ENCODE measurements at places on chromosomes 1 and 21.

GRCh38 chr1:239718571-239718970, 332.2 kb downstream of the CHRM3 start:
- no peak for DNase-seq

- DNase-seq: no peak
Observed at GRCh38 chr1:173509797-173510196, 32.7 kb downstream of the PRDX6 start.

DNA sequence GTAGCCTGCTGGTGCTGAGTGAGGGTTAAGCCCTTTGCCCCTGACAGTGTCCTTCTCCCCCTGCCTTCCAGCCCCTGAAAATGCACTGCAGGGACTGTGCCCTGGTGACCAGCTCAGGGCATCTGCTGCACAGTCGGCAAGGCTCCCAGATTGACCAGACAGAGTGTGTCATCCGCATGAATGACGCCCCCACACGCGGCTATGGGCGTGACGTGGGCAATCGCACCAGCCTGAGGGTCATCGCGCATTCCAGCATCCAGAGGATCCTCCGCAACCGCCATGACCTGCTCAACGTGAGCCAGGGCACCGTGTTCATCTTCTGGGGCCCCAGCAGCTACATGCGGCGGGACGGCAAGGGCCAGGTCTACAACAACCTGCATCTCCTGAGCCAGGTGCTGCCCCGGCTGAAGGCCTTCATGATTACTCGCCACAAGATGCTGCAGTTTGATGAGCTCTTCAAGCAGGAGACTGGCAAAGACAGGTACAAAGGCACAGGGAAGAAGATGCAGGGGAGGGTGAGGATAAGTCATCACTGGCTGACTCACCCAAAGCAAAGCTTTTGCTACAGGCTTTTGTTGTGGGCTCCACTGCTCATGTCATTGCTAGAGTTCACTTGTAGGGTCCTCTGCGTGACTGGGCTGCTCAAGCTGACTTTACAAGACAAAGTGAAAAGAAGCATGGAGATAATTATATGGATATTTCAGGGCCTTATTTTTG, 174.9 kb downstream of the PIGK start:
- DNase-seq: no peak

DNA sequence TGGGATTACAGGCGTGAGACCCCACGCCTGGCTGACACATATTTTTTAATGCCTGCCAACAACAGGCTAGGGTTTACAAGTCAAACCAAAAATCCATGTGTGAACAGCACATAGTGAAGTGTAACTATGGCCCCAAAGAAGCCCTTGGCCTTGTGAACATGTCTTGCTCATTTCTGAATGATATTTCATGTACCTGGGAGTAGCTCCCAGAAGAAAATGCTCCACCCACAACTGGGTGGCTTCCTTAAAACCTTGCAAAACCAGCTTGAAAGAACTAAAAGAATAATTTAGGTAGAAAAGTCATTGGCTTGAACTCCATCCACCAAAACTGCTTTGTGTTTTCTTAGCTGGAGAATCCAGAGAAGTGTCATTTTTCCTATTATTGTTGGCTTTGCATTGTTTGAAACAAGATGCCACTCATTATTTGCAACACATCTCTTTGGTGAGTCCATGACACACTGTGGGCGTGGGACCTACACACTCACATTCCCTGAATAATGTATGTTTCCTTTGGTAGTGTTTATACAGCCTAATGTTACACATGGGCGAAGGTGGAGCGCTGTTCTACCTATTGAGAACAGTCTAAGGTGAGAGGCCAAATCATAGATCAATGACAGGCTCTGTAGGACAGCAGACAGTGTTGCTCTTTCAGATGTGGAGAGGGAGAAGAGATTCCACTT, 28.5 kb upstream of the SDE2 start:
- DNase-seq: no peak

DNA sequence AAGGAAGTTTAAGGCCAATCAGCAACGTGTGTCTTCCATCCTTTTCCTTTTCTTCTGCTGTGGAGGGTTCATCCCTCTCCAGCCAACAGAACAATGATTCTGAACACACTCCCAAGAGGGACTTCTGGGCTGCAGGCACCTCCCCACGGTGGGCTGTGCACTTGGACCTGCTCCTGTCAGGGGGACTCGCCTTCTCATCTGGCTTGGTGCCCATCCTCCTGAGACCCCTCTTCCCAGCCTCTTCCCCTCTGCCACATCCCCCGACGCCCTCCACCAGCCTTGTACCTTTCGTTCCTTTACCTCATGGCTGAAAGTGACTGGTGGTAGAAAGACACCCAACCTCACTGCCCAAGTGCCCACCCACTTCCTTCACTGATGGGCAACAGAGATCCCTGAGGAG, 26.0 kb upstream of the SLAMF9 start:
- DNase-seq: no peak

GRCh38 chr1:110155878-110156522, 5.7 kb downstream of the SLC6A17 start:
- peak; percentile 89 for DNase-seq

- DNase-seq: no peak
Observed at GRCh38 chr1:229300099-229300757, 29.3 kb downstream of the RAB4A start.

GRCh38 chr1:159200769-159201168, 3.9 kb upstream of the ACKR1 start:
- no peak for DNase-seq

DNA sequence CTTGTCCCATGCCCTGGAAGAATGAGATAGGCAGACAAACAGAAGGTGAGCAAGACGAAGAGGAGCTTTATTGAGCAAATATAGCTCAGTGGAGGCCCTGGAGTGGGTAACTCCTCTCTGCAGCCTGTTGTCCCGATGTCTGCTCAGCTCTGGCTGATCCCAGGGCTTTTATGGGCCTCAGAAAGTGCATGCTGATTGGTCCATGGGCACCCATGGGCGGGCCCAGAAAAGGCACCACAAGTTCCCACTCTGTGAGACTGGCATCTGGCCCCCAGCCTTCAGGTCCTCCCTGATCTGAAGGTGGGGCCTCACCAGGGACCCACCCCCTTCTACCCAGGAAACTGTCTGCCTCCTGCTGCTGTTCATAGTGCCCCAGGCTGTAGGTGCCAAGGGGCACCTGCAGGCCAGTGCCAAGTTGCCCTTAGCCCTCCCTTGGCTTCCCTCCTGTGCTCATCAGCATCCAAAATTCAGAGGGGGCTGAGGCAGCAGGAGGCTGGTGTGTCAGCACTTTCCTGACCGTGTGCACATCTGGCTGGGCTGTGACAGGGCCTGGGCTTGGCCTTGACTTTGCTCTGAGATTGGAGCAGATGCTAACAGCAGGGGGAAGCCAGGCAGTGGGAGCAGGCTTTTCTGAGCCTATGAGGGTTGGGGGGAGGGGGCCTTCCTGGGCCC, 35.4 kb downstream of the ACTL8 start:
- DNase-seq: no peak

DNA sequence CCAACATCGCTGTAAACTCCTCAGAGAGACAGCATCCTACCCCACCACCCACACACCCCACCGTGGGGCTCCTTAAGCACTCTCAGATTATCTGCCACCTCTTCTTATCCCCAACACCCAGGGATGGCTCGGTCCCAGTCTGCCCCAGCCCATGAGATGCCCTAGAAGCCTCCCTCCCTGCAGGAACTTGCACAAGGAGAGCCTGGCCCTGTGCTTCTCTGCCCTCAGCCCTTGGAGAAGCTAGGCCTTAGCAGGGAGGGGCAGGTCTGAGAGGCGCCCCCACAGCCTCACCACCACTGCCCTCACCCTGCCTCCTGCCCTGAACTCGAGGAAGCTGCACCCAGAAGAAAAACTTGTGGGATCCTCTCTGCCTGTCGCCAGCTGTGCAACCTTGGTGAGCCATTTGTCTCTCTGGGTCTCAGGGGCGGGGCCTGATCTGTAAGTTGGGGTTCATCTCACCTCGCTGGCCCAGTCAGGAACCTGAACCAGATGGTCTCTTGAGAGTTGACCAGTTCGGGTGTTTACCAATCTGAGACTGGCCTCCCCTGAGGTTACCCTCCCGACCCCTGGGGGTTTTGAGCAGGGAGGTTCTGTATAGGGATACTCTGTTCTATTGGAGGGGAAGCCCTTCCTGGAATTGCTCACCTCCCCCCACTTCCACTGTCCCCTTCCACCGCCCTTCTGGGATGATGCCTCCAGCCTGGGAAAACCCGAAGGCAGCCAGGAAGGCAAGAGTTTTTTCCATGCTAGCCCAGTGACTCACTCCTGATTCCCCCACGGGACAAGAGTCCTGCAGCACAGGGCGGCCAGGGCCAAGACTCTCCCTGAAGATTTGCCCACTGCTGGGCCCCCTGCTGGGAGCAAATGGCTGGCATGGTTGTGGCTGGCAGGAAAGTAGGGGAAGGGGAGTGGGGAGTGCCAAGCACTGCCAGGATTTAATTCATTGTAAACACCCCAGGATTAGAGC, at the start of gene S100A3:
Gene S100A3 (minus strand): TSS at position 537 of the 967 bp plus-strand sequence. CDS start 773 bp downstream, outside the sequence.
- DNase-seq: peak; percentile 90

DNA sequence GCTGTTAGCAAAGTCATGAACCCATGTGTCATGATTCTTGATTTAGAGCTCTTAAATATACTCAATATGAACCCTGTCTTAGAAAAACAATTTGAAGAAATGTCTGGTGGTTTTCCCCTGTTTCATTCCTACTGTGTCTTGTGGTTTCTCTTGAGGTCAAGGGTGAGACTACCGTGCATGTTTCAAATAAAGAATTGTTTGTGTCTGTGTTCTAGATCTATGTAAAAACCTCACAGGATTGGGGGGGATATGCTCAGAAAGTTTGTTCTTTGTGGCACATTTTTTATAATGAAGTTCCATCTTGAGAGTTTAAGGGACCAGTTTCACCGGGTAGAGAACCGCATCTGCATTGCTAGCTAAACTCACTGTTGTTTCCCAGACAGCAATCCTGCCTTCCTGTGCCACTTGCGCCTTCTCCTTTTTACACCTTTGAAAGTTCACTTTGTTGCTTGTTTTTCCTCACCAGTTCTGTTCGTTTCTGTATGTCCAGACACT, 30.9 kb upstream of the CACYBP start:
- no peak for DNase-seq

DNA sequence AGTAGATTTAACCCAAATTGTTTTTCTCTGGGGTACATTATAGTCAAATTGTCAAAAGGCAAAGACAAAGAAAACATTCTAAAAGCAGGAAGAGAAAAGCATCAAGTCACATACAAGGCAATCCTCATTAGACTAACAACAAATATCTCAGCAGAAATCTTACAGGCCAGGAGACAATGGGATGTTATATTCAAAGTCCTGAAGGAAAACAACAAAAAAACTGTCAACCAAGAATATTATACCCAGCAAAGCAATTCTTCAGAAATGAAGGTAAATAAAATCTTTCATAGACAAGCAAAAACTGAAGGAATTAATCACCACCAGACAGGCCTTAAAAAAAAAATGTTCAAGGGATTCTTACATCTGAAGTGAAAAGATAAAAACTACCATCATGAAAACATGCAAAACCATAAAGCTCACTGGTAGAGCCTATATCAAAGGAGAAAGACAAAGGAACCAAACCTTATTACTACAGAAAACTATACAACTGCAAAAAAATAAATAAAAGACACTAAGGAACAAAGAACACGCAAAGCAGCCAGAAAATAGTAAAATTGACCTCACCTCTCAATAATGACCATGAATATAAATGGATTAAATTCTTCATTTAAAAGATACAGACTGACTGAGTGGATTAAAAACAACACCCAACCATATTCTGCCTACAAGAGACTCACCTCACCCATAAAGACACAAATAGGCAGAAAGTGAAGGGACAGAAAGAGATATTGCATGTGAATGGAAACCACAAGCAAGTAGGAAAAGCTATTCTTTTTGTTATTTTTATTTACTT, 113.8 kb upstream of the ZC3H11B start:
- no peak for DNase-seq

- DNase-seq: no peak
Observed at GRCh38 chr1:86649618-86650017, 54.8 kb upstream of the SH3GLB1 start.

- no peak for DNase-seq
Observed at GRCh38 chr21:45741691-45742090, 98.2 kb downstream of the PCBP3 start.

DNA sequence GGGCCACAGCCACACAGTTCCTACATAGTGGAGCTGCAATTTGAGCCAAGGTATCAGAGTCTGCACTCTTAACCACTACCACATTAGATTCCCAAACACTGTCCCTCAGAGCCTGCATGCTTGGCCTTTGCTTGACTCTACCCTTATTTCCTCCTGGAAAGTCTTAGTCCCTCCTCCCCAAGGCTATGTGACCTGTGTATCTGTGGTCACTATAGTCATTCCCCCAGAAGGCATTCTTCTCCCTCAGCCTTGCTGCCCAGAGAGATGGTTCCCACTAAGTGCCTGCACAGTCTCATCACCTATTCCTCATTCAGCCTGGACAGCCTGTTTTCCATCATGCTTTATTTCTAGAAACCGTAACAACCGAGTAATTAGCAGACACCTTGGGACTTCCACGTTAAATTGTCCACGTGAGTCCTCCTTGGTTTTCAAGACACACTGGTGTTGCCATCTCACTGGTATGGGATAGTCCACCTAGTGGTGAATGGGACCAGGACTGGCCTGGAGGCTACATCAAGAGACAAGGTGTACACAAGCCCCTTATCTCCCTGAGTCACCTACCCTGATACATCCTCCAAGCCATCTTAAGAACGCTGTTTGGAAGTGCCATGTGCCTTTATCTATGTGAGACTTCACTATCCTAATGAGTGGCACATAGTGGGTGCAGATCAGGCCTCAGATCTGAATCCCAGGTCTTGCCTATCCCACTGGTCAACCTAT, 3.8 kb upstream of the ZNF648 start:
- DNase-seq: peak; percentile 5

DNA sequence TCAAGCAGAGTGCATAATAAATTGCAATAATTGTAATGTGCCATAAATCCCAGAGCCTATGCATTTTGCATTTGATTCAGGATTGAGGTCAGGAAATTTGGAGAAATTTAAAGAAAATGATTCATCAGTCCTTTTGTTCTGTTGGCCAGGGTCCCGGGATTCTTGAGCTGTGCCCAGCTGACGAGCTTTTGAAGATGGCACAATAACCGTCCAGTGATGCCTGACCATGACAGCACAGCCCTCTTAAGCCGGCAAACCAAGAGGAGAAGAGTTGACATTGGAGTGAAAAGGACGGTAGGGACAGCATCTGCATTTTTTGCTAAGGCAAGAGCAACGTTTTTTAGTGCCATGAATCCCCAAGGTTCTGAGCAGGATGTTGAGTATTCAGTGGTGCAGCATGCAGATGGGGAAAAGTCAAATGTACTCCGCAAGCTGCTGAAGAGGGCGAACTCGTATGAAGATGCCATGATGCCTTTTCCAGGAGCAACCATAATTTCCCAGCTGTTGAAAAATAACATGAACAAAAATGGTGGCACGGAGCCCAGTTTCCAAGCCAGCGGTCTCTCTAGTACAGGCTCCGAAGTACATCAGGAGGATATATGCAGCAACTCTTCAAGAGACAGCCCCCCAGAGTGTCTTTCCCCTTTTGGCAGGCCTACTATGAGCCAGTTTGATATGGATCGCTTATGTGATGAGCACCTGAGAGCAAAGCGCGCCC, 8.7 kb downstream of the PROX1 start:
- DNase-seq: no peak

DNA sequence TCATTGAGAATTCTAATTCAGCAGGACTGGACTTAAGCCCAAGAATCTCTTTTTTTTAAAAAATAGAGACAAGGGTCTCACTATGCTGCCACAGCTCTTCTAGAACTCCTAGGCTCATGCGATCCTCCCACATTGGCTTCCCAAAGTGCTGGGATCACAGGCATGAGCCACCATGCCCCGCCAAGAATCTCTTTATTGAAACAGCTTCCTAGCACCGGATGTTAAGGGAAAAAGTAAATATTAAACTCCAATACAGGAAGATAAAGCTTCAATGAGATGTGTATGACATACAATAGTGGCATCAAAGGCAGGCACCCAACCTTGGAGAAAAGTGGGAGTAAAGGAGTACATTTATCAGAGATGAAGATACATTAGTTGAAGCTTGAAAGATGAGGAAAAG, 25.5 kb downstream of the PUM1 start:
- DNase-seq: no peak
